ENCODE measurements at places on chromosomes 6 and 20. TPM values are rescaled to one million over a fixed set of nuclear protein-coding genes. Genes with fewer than 3 reads are reported as not detected.

GRCh38 chr6:12383448-12383847, 93.3 kb downstream of the EDN1 start:
- no peak for DNase-seq

GRCh38 chr6:26198722-26199056, 111.5 kb downstream of the HFE start:
- DNase-seq: no peak

Gene TCF15
- total RNA-seq: 0.65 TPM

DNA sequence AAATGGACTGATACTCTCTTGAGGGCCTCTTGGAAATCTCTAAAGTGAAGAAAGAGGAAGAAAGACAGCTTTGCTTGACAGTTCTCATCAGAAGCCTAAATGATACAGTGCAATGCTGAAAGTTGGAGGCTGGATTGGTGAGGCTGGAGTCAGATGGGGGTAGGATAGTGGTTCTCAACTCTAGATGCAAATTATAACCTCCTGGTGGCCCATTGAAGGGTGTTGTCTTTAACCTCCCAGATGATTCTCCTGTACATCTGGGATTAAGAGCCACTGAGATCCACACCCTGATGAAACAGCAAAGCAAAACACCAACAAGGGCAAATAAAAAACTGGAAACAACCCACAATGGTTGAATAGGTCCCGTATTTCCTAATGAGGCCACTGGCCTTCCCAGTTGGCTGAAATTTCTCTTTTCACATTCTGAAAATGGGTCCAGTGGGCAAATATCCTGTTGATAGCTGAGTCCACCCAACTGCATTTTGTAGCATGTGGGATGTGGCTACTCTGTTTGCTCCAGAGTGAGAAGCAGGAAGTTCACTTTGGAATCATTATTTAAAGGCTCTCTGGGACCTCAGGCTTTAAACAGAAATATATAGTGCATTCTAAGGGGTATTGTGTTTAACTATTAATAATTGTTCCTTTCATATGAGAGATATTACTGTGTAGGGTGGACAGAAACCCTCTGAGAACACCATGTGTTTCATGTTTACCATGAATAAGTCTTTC, 208.1 kb downstream of the SOX4 start:
- DNase-seq: no peak

- no peak for DNase-seq
Measured at GRCh38 chr20:23872065-23872464, 7.5 kb downstream of the CST5 start.

All from ureter (tissue), 1 donor.